ENCODE measurements at places on chromosomes 3 and 15. TPM values are rescaled to one million over a fixed set of nuclear protein-coding genes. Genes with fewer than 3 reads are reported as not detected.

Gene PPM1M
- total RNA-seq, result 12.3 TPM

- no peak for DNase-seq
These were observed 43.6 kb downstream of the FOXB1 start for GRCh38 chr15:60047701-60048100.

- DNase-seq, result peak; percentile 77
These were observed 888.0 kb downstream of the NTRK3 start for GRCh38 chr15:87368511-87368910.

DNA sequence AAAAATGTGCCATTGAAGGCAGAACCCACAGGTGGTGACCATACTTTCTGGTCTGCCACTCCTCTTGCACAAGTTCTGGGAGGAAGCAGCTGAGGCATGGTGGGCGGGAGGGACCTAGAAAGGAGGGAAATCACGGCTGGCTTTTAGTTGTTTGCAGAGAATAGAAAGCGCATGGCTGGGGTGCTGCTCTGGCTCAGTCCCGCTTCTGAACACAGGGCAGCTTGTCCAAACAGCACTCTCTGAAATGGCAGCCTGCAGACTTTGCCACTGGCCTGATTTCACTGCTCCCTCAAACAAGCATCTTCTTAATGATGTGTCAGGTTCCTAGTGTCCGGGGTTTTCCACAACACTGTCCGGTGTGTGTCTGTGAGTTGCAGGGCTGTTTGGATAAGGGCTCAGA is 76.7 kb downstream of the AAGAB start:
- DNase-seq, result peak; percentile 58

GRCh38 chr3:106210923-106211322 is 342.1 kb upstream of the CBLB start:
- no peak for DNase-seq

DNA sequence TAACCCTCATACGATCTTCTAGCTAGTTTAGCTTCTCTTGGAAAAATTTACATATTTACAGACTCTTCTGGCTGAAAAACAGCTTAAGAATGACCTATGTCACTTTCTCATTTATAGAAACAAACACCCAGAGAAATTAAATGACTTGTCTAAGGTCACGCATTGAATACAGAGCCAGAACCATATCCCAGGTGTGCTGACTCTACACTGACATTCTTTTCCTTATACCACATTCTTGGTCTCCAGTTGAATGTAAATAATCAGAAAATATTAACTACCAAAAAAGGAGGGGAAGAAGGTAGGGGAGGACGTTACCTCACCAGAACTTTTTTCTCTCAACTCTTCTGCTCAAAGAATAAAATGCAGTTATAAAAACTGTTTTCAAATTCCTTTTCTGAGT is 95.0 kb downstream of the THRB start:
- DNase-seq, result no peak

Gene GLDN
- 0.78 TPM for total RNA-seq

- no peak for DNase-seq
These were observed 72.9 kb downstream of the EPHA3 start for GRCh38 chr3:89180334-89180733.

Gene ZNF710
- total RNA-seq, result 5.6 TPM

DNA sequence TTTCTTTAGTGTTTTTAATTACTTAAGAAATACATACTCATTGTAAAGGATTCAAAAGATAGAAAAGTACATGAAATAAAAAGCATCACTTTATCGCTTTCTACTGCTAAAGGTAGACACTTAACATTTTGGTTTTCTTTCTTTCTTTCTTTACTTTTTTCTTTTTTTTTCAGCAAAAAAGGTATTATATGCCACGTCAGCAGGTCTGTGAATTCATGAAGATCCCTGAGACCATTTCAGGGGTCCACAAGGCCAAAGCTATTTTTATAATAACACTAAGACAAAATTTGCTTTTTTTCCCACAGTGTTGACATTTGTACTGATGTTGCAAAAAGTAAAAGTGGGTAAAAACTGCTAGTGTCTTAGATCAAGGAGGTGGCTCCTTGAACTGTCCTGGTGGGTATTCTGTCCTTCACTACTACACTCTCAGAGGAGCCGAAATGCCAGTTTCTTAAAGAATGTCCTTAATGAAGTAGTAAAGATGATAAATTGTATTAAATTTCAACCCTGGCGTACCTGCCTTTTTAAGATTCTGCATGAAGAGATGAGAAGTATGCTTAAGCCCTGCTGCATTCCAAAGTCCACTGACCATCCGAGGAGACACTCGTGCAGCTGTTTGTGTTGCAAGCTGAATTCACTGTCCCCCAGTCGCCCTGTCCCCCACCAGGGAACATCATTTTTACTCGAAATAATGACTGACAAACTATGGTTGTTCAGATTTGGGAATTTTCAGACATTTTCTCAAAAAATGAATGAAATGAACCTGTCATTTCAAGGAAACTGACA is 106.7 kb upstream of the PIAS1 start:
- DNase-seq, result no peak

GRCh38 chr3:48881006-48881405 is 17.7 kb downstream of the SLC25A20 start:
- no peak for DNase-seq

DNA sequence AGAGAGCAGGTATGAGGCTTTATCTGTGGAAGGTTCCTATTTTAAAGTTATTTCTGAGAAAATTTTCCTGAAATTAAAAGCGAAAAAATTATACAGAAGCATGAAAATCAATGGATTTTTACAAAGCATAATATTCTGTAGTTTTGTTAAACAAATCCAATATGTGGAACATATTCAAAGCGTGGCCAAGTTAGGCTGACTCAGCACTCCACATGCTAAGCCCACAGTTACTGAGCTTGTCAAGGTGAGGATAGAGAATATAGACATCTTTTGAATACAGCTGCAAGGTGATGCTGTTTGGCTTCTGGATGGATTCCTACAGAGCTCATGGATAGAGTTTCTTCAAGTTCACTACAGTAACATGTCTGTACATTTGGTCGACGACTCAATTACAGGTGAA is 302.5 kb downstream of the C3orf38 start:
- DNase-seq, result no peak

DNA sequence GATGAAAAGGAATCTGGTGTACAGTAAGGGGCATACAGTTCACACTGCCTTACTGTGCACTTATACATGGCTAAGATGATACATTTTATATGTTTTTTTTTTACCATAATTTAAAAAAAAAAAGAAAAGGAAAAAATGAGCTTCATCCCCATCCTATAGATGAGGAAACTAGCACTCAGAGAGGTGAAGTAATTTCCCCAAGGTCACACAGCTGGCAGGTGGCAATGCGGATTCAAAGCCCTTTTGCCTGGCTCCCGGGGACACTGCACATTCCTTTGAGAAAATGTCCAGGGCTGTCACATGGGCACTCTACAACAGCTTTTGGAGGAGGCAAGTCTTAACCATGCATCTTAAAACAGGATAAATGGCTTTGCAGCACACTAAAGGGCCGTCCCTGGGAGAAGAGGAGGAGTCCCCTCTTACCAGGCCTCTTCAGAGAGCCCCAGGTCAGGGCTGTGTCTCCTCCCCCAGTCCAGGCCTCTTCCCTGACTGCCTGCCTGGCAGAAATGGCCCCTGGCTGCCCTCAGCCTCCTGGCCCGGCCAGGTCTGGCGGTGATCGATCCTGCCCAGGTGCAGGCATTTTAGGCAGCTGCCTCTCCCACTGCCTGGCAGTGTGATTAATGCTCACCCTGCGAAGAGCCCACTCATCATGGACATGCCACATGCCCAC is 95.1 kb upstream of the LINGO1 start:
- no peak for DNase-seq

DNA sequence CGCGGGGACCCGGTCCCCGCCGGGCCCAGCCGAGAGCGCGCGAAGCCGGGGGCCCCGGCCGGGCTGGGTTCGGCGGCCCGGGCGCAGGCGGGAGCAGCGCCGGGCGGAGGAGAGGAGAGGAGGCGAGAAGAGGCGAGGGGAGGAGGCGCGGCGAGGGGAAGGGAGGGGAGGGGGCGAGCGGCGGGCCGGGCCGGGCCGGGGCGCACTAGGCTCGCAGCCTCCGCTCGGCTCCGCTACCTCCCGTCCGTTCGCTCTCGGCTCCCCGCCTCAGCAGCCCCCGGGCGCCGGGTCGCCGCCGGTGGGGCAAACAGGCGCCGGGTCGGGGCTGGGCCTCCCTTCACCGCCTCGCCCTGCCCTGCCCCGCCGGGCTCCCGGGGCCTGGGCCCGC is 351 bp downstream of the INSYN1 start:
- DNase-seq, result no peak

Gene CMTM7
- 24.5 TPM for total RNA-seq

GRCh38 chr15:40150163-40150925 is 10.5 kb upstream of the BUB1B start:
- DNase-seq, result peak; percentile 92

DNA sequence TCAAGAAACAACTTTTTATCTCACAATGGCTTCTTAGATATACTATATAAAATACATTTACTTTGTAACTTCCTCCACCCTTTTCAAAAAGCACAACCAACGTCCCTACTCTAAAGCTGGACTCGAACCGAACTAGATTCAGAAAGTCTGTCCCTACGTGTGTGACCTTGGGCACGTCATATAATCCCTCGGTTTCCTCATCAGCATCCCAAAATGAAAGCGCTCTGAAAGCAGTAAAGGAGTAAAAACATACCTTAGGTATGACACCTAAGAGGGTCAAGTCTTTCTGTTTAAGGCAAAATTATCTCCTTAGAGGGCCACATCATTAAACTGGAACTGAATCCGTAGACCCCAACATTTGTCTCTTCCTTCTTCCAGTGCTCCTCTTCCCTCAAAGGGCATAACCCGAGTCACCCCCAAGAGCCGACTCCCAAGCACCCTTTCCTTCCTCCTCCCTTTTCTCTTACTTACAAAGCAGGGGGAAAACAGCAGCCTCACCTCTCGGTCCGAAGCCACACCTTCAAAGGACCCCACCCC is 663 bp downstream of the PDCD10 start:
- DNase-seq, result peak; percentile 9

- DNase-seq, result no peak
These were observed 57.3 kb downstream of the GLB1 start for GRCh38 chr3:33039628-33040027.

DNA sequence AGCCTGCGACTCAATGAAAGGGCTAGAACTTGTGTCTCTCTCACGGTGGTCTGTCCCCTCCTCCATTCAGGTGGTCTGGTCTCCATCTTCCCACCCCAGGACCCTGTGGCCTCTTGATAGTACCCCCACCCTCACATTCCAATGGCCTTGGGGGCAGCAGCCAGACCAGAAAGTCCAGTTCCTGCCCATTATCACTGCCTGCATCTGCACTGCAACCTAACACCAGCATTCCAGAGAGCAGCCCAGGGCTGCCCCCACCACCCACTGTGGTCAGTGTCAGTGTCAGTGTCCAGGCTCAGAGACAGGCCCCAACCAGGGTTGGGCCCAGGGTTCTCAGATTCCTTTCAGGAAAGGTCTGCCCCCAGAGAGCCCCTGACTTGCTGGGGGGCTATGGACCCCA is 12.6 kb downstream of the IGDCC3 start:
- no peak for DNase-seq

GRCh38 chr3:155643581-155644165 is 101.2 kb downstream of the PLCH1 start:
- DNase-seq, result no peak

DNA sequence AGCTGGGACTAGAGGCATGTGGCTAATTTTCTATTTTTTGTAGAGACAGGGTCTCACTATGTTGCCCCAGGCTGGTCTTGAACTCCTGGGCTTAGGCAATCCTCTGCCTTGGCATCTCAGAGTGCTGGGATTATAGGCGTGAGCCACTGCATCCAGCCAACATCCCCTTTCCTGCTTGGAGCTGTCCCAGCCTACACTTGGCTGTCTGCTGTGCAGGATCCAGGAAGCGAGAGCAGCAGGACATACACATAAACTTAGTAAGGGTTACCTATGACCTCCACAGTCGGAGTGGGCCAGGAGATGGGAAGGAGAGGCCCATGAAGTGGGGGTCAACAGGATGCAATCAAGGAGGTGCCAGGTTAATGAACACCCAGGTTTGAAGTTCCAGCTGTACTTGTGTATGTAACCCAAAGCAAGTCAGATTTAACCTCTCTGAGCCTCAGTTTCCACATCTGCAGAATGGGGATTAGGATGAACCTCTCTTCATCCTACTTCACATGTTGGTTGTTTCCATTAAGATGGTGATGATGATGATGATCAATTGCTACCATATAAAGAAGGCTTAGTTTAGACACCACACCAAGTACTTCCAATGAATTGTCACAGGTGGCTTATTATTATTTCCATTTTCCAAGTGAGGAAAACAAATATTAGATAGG is 69.5 kb upstream of the OXTR start:
- no peak for DNase-seq

Gene DNAH1
- total RNA-seq, result 0.78 TPM

DNA sequence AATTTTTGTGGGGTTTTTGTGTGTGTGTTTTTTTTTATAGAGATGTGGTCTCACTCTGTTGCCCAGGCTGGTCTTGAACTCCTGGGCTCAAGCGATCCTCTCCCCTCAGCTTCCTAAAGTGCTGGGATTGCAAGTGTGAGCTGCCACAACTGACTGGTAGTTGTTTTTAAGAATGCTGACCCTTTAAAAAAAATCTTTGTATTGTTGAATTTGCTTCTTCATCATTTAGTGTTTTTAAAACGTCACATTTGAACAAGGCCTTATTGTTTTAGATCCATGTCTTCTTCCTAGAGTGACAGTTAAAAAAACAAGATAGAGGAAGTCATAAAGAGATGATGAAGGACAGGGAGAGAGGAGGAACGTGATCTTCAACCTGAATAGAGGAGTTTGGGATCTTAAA is 24.1 kb downstream of the GJD2 start:
- no peak for DNase-seq

Gene MUSTN1
- total RNA-seq, result 1.3 TPM

Gene GP9
- not detected for total RNA-seq

DNA sequence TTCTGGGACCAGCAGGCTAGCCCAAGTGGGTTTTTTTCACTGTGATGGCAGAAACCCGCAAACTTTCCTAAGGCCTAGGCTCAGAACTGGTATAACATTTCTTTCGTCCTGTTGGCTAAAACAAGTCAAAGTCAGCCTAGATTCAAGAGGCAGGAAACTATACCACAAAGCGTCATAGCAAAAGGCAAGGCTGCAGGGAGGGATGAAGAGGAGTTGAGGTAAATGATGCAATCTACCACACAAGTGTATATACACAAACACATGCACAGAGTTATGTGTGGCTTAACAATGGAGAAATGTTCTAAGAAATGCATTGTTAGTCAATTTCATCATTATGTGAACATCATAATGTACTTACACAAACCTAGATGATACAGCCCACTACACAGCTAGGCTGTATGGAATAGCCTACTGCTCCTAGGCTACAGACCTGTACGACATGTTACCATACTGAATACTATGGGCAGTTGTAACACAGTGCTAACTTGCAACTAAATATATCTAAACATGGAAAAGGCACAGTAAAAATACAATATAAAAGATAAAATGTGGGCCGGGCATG is 225.6 kb downstream of the TBL1XR1 start:
- DNase-seq, result no peak

Gene BFSP2
- not detected for total RNA-seq

DNA sequence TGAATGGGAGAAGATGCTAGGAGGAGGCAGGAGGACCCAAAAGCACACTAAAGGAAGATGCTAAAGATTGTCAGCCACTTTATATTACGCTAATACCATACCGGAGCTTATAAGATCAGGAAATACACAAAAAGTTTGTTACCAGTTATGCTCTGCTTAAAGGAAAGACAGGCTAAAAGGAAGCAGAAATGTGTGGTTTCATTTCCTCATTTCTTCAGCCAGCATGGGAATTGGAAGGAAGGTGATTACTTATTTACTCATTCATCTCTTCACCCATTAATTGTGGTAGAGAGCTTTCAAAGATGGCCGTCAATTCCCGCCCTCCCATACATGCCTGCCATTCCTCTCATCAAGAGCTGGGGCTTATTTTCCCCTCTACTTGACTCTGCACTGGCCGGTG is 26.7 kb upstream of the TMEM158 start:
- DNase-seq, result no peak

Measured in RPMI7951 (cell line).